ENCODE measurements at places on chromosomes 16 and 17. TPM values are rescaled to one million over a fixed set of nuclear protein-coding genes. Genes with fewer than 3 reads are reported as not detected.

CDRT15L2 gene
- total RNA-seq, result not detected

MT4 gene
- not detected for total RNA-seq

ORC6 gene
- 8.3 TPM for total RNA-seq

PPP1R27 gene
- not detected for total RNA-seq

RAPGEFL1 gene
- 99.5 TPM for total RNA-seq

SPIRE2 gene
- total RNA-seq, result 49.1 TPM

RAB11FIP4 gene
- 229 TPM for total RNA-seq

GDPD3 gene
- 7.0 TPM for total RNA-seq

CXCL16 gene
- 16.2 TPM for total RNA-seq

RGS9 gene
- total RNA-seq, result 10.0 TPM

CCDC78 gene
- 4.6 TPM for total RNA-seq

TP53TG3 gene
- 0.38 TPM for total RNA-seq

Measured in dorsolateral prefrontal cortex (tissue), 122 donors.